ENCODE measurements at places on chromosomes 11 and 22.
A peak's percentile ranks its signal among the peaks of the same experiment; 100 is the strongest.

DNA sequence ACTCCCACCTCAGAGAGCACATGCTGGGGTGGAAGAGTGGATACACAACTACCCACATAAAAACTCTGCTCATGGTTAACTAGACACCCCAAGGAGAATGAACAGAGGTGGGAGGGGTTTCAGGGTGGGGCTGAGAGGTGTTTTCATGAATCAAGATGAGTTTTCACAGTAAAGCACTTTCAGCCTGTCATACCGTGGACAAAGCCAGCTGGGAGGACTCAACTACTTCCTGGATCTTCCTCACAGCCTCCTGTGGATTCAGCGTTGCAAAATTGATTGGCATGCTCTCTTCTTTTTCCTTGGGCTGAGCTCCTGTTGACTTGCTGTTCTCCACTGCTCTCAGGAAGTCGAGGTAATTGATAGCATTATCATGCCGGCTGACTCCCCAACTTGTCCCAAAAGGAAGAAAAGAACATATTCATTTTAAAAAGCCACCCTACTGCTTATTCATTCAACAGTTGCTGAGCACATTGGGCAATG, 168.5 kb downstream of the MPPED1 start:
- DNase-seq: no peak

DNA sequence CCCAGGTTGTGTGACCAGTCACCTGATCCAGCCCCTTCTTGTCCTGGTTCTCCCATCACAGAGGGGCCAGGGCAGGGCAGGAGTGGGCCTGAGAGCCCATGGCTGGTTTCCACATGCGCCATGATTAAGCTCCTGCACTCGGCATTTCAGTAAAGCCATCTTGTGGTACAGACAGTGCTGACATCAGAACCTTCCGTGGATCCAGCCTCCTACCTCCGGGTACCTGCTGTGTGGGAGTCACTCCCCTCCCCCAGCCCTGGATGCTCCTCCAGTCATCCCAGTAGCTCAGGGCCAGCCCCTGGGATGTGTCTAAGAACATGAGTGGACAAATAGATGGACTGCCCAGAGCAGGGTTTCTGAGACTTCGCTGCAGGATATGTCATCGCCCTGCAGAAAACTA, 22.1 kb upstream of the MGAT3 start:
- DNase-seq: no peak

DNA sequence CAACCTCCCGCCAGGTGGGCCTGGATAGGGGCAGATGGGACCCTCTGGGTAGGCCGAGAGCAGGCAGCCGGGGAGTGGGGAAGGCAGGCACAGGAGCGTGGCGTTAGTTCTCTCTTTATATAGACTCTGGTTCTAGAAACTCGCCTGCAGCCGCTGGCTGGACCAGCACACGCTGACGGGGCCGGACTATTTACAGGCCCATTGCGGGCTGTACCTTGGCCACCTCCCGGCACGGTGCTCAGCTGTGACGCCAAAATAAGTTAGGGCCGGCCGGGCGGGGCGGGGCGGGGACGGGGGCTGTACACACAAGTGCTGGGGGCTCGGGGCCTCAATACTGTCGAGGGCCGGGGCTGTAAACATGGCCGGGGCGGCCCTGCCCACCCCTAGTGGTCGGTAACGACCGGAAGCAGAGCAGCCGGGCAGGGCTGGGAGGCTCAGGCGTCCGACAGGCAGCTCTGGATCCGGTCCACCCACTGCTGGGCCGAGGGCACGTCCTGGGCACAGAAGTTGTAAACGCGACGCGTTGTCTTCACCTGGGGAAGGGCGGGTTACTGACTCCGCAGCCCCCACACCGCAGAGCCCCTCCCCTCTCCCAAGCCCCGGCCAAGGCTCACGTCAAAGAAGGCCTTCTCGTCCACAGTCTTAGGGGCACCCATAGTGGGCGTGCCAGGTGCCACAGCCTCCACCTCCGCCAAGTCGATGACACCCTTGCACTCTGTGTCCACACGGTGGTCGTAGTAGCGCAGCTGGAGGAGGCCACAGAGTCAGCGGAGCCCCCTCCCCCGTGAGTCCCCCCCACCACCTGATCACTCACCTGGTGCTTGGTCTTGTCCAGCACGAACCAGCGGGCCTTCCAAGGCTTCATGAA, 27.9 kb downstream of the SBF1 start:
- no peak for DNase-seq

DNA sequence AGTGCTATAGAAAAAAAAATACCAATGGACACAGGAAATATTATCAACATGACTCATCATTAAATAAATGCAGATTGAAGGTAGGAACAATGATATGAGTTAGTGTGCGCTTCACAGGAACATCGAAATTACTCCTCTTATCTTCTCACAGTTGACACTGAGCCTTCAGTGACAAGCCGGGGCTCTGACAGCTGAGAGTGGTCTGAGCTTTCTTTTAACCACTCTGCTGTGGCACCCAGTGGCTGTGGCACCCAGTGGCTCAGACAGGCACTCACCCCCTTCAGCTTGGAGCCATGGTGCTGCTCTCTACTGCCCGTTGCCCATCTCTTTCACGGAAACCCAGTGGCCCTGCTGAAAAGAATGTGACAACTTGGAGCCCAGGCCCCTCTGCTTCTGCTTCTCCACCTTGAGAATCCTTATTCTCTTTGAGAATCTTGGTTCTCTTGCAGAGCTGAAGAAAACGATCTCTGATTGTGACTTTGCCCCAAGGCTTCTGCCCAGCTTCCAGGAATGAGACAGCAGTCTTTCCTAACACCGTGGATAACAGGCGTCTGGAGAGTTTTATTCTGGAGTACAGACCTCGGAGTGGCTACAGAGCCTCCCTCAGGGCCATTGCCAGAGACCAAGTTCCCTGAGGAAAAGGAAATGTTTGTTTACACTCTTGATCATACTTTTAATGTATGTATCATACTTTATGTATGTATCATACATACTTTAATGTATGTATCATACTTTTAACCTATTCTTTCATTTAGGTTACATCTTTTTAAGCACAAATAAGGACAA, 37.1 kb upstream of the OR8B8 start:
- DNase-seq: no peak

DNA sequence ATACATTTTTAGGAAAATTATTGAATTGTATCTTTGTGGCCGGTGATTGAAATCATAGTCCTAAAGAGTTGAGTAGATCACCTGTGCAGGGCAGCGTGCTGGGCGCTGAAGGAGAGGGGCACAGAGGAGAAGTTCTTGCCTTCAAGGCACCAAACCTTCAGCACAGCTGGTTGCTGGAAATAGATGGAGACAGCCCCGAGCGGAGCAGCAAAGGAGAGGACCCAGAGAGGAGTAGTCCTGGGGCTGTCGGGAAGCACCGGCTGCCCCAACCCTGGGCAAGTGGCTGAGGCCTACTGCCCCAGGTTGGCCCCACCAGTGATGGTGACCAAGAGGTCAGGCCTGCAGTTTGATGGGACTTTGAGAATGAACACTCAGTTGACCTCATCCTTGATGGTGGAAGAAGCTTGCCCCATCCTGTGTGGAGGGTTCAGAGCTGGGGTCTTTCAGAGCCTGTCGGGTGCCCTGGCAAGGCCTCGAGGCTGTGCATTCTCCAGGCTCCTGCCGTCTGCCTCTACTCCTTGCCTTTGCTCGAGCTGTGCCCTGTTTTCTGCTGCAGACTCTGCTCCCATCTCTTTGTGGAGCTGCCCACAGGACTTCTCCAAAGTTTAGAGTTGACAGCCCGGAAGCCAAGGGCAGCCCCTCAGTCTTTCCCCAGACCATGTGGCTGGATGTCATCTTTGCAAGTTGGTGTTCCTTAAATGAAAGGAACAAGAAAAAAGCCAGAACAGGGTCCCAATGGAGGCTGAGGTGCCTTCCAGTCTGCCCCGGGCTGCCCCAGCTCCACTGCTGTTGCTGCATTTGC, 285.1 kb downstream of the TBC1D22A start:
- DNase-seq: no peak

DNA sequence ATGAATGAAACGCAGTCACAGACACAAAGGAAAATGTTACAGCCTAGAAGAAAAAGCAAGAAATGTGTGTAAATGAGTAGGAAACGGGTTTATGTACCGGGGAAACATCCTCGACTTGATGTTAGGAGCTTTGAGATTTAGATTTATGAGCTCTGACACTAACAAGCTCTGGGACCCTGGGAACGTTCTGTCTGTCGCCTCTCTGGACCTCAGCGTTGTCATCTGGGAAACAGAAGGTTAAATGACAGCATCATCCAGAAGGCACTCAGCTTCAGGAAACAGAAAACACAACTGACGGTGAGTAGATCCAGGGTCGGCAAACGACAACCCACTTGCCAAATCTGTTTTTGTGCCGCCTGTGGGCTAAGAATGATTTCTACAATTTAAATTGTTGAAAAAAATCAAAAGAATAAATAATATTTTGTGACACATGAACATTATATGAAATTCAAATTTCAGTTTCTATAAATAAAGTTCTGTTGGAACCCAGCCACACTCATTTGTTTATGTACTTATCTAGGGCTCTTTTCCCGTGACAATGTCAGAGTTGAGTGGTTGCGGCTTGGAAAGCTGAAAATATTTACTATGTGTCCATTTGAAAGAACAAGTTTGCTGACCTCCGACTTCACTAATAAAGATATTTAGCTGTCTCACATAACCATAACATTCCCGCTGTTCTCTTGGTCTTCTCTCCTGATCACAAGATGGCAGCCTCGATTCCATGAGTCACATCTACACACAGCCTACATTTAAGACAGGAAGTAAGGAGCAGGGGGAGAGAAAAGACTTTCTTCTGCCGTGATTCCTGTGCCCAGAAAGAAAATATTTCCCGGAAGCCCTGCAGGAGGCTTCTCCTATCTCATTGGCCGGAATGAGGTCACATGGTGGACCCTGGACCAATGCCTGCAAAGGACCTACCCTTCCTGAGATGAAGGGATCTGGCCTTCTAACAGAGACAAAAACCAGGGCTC, 47.1 kb upstream of the SYT13 start:
- peak; percentile 6 for DNase-seq

GRCh38 chr11:117673602-117674001, 123.4 kb downstream of the DSCAML1 start:
- peak; percentile 23 for DNase-seq

- no peak for DNase-seq
Observed at GRCh38 chr11:21494946-21495345, 697.9 kb upstream of the ANO5 start.

- no peak for DNase-seq
Observed at GRCh38 chr11:83694191-83694910, 408.2 kb upstream of the CCDC90B start.

- DNase-seq: no peak
Observed at GRCh38 chr11:117872420-117872961, 4.0 kb downstream of the FXYD6 start.

DNA sequence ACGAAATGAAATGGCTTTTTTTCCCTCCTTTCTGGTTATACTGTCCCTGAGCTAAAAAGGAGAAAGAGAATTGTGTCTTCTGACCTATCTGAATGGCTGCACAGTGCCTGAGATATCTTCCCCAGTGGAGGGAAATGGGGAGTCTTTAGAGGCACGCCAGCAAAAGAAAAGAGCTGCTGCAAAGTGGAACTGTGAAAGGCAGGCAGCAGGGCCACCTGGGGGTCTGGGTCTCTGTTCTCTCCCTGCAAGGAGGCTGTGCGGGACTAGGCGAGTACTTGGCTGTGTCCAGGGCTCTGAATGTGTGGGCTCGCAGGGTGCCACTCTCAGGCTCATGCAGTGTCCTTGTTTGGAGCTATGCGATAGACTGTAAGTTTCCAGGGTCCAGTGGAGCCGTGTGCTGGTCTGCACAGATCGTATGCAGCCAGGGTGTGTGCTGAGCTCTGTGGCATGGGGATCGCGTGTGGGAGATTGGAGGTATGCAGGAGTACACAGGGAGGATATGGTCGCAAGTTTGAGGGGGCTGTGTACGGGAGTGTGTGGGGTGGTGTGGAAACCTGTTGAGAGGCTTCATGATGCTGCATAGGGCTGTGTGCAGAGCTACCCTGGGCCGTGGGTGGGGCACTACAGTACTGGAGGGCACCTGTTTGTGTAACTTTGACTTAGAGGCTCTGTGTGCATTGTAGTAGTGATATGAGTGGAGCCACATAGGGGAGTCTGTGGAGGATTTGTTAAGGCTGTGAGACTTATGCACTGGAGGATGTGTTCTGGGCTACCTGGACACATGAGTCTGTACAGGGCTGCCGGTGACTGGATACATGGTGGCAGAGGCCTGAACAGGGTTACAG, 70.1 kb upstream of the OLFML1 start:
- DNase-seq: no peak

DNA sequence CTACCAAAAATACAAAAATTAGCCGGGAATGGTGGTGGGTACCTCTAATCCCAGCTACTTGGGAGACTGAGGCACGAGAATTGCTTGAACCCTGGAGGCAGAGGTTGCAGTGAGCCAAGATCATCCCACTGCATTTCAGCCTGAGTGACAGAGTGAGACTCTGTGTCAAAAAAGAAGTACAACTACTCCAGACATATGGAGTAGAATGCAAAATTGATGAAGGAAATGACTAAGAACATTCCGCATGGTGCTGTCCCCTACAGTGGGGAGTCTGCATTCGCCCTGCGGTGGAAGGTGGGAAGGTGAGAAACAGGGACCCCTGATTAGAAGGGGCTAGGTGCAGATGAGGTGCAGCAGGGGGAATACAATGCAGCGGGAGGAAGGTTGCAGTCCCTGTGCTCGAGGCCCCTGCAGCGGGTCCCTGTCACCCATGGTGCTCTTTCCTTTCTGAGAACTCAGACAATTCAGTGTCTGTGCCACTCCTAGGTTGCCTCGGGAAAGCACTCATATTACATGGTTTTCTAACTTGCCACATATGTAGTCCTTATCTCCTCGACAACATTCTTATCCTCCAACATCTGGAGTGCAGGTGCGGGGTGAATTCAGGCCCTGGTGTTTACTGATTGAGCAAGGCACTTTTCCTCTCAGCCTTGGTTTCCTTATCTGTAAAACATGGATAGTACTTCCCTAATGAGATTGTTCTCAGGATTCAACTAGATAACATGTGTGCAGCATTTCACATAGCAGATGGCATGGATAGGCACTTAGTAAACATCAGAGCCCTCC, 5.2 kb downstream of the POLD4 start:
- no peak for DNase-seq

GRCh38 chr11:127843483-127844396, 743.6 kb downstream of the ETS1 start:
- DNase-seq: peak; percentile 6

DNA sequence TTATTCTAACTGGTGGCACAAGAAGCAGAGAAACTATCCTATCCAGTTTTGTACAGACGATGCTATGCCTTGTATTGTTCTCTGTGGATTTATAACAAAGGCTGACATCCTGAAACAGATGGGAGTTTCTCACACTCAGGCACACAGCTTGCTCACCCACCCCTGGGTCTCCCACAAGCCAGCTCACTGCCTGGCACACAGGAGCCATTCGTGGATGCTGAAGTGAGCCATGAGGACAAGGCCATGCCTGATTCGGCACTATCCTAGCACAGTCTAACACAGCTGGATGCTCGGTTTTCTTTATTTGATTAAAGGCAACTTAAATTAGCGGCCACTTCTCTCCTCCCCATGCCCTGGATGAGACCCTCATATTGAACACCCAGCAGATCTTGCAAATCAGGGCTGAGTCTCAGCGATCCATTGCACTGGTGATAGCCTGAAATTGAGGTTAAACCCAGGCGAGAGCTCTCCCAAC, 25.7 kb upstream of the TMPRSS4 start:
- DNase-seq: no peak

Measured in amygdala (tissue), 56 donors.